ENCODE measurements at places on chromosomes 3 and 15.

GRCh38 chr15:33729653-33730052, 238.6 kb upstream of the CHRM5 start:
- no peaks in the 10 kb centered on the region for H3K27me3 ChIP-seq
- H3K4me3 ChIP-seq: no peak overlapping the region
- H3K27ac ChIP-seq: no peak overlapping the region
- H3K36me3 ChIP-seq: peaks cover 19% of the 10 kb centered on the region
- no peak for DNase-seq

DNA sequence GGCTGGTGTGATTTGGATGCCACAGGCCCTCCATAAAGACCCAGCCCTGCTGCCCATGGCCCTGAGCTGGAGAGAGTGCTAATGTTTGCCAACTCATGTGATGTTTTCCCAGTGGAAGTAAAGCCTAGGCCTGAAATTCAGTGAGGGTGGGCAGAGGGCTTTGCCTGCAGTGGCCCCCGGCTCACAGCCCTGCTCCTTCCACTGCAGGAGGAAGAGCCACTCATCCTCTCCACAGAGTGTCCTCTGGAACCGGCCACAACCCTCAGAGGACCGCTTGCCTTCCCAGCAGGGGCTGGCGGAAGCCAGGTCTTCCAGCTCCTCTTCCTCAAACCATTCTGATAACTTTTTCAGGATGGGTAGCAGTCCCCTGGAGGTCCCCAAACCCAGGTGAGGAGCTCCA, 13.9 kb upstream of the CPNE9 start:
- DNase-seq: no peak
- no peak overlapping the region for H3K27ac ChIP-seq
- no peaks in the 10 kb centered on the region for H3K4me1 ChIP-seq
- no peak overlapping the region for H3K4me3 ChIP-seq
- peaks cover 97% of the 10 kb centered on the region for H3K36me3 ChIP-seq
- no peaks in the 10 kb centered on the region for H3K27me3 ChIP-seq

- no peaks in the 10 kb centered on the region for H3K27me3 ChIP-seq
- no peak overlapping the region for H3K27ac ChIP-seq
- H3K4me1 ChIP-seq: no peaks in the 10 kb centered on the region
- H3K4me3 ChIP-seq: no peak overlapping the region
Measured at GRCh38 chr3:172376881-172377280, 71.4 kb downstream of the GHSR start.

- H3K4me1 ChIP-seq: peaks cover 11% of the 10 kb centered on the region
- no peaks in the 10 kb centered on the region for H3K36me3 ChIP-seq
- no peaks in the 10 kb centered on the region for H3K27me3 ChIP-seq
- no peak overlapping the region for H3K4me3 ChIP-seq
Measured at GRCh38 chr3:141709126-141709770, 28.9 kb upstream of the RNF7 start.

DNA sequence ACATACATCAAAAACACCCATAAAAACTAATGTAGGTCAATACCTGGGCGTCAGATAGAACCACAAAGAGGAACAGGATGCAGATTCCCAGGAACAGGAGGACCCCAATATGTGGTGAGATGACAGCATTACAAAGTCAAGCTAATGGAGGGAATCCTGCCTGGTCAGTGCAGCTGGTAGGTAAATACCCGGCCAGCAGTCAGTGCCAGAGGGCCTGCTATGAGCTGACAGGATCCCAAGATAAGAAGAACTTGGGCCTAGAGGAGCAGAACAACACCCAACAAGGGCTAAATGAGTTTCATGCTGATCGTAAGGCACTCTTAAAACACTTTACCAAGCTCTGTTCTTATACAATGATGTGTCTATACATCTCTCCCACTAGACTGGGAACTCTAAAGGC, 61.2 kb upstream of the KCNMB2 start:
- no peaks in the 10 kb centered on the region for H3K4me1 ChIP-seq
- H3K27me3 ChIP-seq: no peaks in the 10 kb centered on the region
- no peak overlapping the region for H3K4me3 ChIP-seq
- no peak for DNase-seq
- no peak overlapping the region for H3K27ac ChIP-seq

- H3K4me1 ChIP-seq: no peaks in the 10 kb centered on the region
- H3K4me3 ChIP-seq: no peak overlapping the region
- H3K27me3 ChIP-seq: no peaks in the 10 kb centered on the region
- H3K36me3 ChIP-seq: peaks cover 4% of the 10 kb centered on the region
Measured at GRCh38 chr3:52503788-52504424, 8.8 kb downstream of the STAB1 start.

- H3K4me1 ChIP-seq: no peaks in the 10 kb centered on the region
- peaks cover 88% of the 10 kb centered on the region for H3K36me3 ChIP-seq
- no peaks in the 10 kb centered on the region for H3K27me3 ChIP-seq
Measured at GRCh38 chr15:65460741-65461347, 38.1 kb upstream of the IGDCC4 start.

- no peak overlapping the region for H3K27ac ChIP-seq
- no peaks in the 10 kb centered on the region for H3K4me1 ChIP-seq
- no peak for DNase-seq
- no peak overlapping the region for H3K4me3 ChIP-seq
Measured at GRCh38 chr15:71649894-71650293, 160.5 kb upstream of the NR2E3 start.

DNA sequence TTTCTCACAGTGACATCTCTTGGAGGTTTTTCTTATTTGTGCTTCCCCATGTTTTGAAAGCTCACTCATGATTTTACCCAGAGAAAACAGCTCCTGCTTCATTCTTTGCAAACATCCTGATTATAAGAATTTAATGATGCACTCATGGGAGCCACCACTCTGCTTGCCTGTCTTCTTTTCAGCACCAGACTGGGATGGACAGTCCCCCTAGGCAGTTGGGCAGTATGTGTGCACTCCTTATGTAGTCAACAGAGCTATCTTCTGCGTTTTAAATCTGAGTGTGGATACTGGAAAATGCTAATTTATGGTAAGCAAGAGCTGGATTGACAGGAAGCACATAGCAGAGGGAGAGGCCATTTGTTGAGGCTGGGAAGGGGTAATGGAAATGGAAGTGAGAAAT, 276.1 kb downstream of the AGBL1 start:
- DNase-seq: no peak
- H3K4me3 ChIP-seq: no peak overlapping the region

DNA sequence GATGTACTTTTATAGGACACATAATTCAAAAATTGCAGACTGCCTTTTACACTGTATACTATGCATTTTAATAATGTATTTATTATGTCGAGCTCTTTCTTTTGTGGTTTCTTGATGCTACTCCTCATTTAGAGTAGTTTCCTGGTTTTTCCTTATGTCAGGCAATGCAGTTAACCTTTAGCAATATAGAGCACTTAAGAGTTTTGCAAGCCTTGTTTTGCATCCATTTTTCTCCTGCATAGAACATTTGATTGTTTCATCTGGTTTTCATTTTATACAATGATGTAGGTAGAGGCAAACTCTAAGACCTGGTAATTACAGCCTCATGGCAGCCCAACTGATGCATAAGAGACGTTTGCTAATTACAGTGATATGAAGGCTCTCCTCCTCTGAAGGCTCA, 86.3 kb downstream of the PDZRN3 start:
- no peak overlapping the region for H3K4me3 ChIP-seq
- H3K4me1 ChIP-seq: no peaks in the 10 kb centered on the region
- no peaks in the 10 kb centered on the region for H3K36me3 ChIP-seq
- no peak overlapping the region for H3K27ac ChIP-seq
- no peak for DNase-seq

DNA sequence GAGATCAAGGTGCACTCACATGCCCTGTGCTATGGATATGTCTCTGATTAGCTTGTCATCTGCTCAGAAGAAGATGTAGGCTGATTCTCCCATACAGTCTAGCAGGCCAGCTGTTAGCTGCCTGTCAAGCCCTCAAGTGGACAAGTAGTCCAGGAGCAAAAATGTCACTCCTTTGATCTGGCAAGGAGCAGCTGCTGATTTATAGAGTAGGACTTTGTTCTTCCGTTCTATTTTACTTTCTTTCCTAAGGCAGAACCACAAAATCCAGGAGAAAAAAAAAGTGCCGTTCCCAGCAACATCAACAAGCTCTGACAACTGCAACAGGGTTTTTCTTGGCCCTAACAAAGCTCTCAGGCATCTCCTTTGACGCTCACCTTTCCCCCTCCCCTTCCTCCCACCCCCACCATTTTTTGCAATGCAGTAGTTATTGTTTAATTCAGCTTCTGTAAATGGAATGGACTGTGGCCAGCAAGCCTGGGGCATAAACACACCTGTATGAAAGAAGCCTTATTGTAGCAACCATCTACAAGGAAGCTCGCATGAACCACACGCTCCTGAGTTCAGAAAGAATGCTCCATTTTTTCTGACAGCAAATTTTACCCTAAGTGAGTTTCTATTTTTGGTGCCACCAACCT, 196.3 kb downstream of the MEIS2 start:
- H3K4me1 ChIP-seq: no peaks in the 10 kb centered on the region
- no peak overlapping the region for H3K27ac ChIP-seq
- no peaks in the 10 kb centered on the region for H3K27me3 ChIP-seq
- H3K4me3 ChIP-seq: no peak overlapping the region

DNA sequence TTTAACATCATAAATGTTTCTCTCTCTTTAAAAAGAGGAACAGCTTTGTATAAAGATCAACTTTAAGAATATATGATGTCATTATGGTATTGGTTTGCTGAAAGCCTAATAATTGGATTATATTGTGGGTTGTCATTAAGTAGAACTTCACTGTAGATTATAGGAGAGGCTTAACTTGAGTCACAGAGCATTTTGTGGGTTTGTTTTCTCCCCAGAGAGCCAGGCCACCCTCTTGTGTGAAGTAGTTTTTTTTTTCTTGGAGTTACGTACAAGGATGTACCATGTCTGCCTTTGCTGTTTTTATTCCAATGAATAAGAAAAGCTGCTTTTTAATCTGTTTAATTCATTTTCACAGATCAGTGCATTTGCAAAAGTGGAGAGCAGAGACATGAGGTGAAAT, 354.8 kb upstream of the TBL1XR1 start:
- H3K4me1 ChIP-seq: no peaks in the 10 kb centered on the region
- H3K4me3 ChIP-seq: no peak overlapping the region
- H3K27ac ChIP-seq: no peak overlapping the region

GRCh38 chr15:32636908-32637567, 4.5 kb upstream of the SCG5 start:
- H3K4me1 ChIP-seq: peaks cover 4% of the 10 kb centered on the region
- DNase-seq: no peak
- no peak overlapping the region for H3K27ac ChIP-seq
- H3K4me3 ChIP-seq: no peak overlapping the region
- no peaks in the 10 kb centered on the region for H3K36me3 ChIP-seq
- no peaks in the 10 kb centered on the region for H3K27me3 ChIP-seq

GRCh38 chr3:27943106-27943505, 221.0 kb upstream of the EOMES start:
- H3K27ac ChIP-seq: no peak overlapping the region
- no peak for DNase-seq
- no peaks in the 10 kb centered on the region for H3K27me3 ChIP-seq
- H3K4me3 ChIP-seq: no peak overlapping the region
- H3K4me1 ChIP-seq: no peaks in the 10 kb centered on the region

- H3K4me1 ChIP-seq: no peaks in the 10 kb centered on the region
- DNase-seq: no peak
- no peak overlapping the region for H3K4me3 ChIP-seq
- H3K36me3 ChIP-seq: peaks cover 99% of the 10 kb centered on the region
Measured at GRCh38 chr3:47339951-47340350, 40.9 kb upstream of the PTPN23 start.

DNA sequence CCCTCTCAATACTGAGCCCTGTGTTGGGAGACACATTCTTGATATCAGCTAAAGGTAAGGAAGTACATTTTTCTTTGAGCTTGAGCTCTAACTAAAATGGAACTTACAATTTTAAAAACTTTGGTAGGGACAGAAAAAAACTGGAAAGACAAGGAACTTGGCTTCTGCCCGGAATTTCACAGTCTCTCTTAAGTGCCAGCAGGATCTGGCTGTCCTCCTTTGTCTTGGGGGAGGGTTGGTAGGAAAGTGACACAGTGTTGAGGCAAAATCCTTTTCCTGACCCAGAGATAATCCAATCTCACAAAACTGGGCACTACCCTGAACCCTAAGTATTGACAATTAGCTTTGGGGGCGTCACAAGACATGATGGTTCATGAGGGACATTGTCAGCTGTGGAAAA, 45.3 kb downstream of the ZPLD1 start:
- DNase-seq: no peak
- no peak overlapping the region for H3K4me3 ChIP-seq
- H3K27ac ChIP-seq: no peak overlapping the region
- no peaks in the 10 kb centered on the region for H3K27me3 ChIP-seq
- H3K36me3 ChIP-seq: no peaks in the 10 kb centered on the region

GRCh38 chr3:45026957-45027356, 854 bp downstream of the CLEC3B start:
- H3K36me3 ChIP-seq: peaks cover 2% of the 10 kb centered on the region
- peak; percentile 89 for DNase-seq
- H3K27me3 ChIP-seq: no peaks in the 10 kb centered on the region
- H3K27ac ChIP-seq: peak overlapping the region; percentile 75

- no peaks in the 10 kb centered on the region for H3K27me3 ChIP-seq
- H3K4me1 ChIP-seq: peaks cover 7% of the 10 kb centered on the region
- no peak for DNase-seq
- no peak overlapping the region for H3K27ac ChIP-seq
- no peak overlapping the region for H3K4me3 ChIP-seq
- H3K36me3 ChIP-seq: no peaks in the 10 kb centered on the region
Measured at GRCh38 chr3:43043793-43044192, 62.1 kb downstream of the POMGNT2 start.

- H3K4me3 ChIP-seq: no peak overlapping the region
- no peaks in the 10 kb centered on the region for H3K36me3 ChIP-seq
- DNase-seq: no peak
- H3K27ac ChIP-seq: no peak overlapping the region
- no peaks in the 10 kb centered on the region for H3K27me3 ChIP-seq
Measured at GRCh38 chr3:105526360-105527111, 159.8 kb downstream of the ALCAM start.

DNA sequence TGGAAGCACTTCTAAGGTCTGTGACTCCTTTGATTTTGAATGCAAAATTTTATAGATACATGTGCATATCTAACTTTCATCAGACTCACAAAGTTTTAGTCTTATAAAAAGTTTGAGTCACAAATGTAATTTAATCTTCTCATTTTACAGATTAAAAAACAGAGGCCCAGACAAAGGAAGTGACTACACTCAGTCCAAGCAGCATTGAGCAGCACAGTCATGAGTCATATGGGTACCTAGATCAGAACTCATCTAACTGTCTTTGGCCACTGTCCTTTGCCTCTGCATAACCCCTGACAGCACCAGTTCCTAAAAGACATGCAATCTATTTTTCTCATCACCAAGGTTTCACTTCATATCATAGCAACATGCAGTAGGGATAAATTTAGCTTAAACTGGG, 210.7 kb upstream of the KCNH8 start:
- no peak for DNase-seq
- no peaks in the 10 kb centered on the region for H3K36me3 ChIP-seq
- no peaks in the 10 kb centered on the region for H3K27me3 ChIP-seq
- no peak overlapping the region for H3K4me3 ChIP-seq
- H3K27ac ChIP-seq: no peak overlapping the region
- no peaks in the 10 kb centered on the region for H3K4me1 ChIP-seq

DNA sequence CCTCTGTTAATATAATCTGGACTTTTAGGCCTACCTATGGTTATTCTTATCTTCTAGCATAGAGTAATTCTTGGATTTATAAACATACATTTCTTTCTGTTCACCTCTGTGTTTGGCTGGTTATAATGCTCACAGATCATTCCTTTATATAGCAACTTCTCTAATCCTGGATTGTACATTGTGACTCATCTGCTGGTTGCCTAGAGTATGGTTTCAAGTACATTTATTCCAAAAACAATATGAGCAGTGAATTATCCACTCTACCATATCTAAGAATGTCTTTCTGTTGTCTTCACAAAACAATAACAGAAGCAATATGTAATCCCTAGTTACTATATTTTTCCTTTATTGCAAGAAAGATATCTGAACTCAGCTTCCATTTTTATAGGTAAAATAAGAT, 35.3 kb downstream of the FSIP1 start:
- H3K27me3 ChIP-seq: peaks cover 2% of the 10 kb centered on the region
- H3K4me3 ChIP-seq: no peak overlapping the region
- H3K36me3 ChIP-seq: no peaks in the 10 kb centered on the region
- H3K27ac ChIP-seq: no peak overlapping the region
- no peak for DNase-seq
- no peaks in the 10 kb centered on the region for H3K4me1 ChIP-seq
